ENCODE measurements at places on chromosomes 11 and 22.

- no peak for DNase-seq
These were observed 99.7 kb upstream of the SYT13 start for GRCh38 chr11:45385844-45386243.

DNA sequence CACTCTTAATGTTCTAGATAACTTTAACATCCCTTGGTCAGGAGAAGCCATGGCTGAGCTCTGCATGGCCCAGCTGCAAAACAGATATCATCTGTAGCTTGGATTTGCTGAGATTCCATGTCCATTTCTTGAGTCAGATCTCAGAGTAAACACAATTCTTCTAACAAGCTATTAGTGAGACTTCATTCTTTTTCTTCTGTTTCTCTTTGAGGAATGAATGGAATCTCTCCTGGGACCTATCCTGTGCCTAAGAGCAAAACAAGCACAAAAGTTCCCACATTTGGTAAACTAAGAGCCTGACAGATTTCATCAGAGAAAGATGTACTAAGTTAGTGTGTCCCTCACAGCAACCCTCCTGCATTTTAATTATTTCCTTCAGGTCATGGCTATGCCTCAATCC is 142.8 kb downstream of the MAML2 start:
- DNase-seq = no peak

DNA sequence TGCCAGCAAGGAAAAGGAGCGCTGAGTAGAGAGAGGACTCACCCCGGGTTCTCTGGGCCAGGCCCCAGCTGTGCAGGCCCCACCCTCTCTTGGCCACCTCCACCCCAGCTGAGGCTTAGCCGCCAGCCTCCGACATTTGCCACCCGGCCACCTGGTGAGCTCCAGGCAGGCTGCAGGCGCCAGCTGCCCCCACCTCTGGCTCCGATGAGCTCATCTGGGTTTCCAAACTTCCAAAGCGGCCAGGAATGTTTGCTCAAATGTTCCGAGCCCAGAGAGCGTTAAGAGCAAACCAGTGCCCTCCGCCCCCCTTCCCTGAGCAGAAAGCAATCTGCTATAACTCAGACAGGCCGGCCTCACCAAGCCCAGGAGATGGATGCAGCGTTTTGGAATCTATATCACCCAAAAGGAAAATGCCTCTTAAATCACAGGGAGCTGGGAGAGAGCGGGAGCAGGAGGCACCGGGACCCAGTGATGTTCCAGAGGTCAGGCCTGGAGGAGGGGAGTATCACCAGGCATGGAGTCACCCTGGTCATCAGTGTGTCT is 9.1 kb upstream of the MN1 start:
- peak; percentile 51 for DNase-seq

- no peak for DNase-seq
These were observed 5.7 kb downstream of the EIF3L start for GRCh38 chr22:37854946-37855345.

DNA sequence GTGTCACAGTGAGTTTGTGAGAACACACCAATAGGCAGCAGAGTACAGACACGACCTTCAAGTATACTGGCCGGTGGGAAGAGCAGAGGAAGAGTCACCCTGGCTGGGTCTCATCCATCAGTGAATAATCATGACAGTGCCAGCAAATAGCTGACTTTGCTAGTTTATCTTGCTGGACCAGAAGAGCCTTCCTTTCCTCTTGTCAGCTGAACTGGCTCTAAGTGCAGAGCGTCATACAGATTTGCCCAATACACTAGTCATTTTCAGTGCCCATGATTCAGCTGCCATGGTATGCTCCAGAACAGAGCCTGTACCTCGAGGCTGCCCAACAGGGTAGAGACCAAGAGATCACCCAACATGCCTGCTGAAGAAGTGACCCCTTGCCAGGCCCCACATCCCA is 82.9 kb upstream of the TBCEL start:
- no peak for DNase-seq

- no peak for DNase-seq
These were observed 10.9 kb downstream of the MRGPRF start for GRCh38 chr11:69002110-69002569.

DNA sequence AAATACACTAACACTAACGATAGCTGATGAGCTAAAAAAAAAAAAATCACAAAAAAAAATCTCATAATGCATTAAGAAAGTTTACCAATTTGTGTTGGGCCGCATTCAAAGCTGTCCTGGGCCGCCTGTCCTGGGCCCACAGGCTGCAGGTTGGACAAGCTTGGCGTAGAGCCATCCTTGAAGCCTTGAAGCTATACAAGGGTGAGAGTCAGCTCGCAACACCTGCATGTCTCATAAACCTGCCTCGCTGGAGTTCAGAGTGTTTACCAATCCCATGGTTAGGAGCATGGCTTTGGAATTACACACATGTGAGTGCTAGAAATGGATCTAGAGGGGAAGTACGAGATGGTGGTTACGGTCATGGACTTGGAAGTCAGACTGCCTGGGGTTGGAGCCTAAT is 453.7 kb downstream of the INSC start:
- no peak for DNase-seq

GRCh38 chr11:11770921-11771486 is 70.8 kb upstream of the USP47 start:
- no peak for DNase-seq

GRCh38 chr11:47359586-47359985 is 7.1 kb upstream of the MYBPC3 start:
- no peak for DNase-seq

GRCh38 chr11:115087791-115088190 is 409.5 kb downstream of the NXPE2 start:
- peak; percentile 13 for DNase-seq
